ENCODE measurements at places on chromosomes 5 and 9.

DNA sequence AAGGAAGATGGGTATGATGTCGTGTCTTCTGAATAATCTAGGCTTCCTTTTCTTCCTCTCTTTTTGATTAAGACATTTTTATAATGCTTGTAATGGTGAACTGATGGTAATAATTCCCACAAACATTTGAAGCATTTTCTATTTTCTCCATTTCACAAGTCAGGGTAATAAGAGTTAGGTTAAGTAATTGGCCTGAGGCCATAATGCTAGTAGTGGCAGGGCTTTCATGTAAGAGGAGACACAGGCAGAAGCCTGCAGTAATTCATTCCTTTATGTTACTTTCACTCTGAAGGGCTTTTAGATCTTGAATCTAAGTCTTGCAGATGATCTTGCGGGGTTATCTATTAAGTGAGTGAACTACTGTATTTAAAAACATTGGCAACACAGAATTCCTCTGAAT lies 374.9 kb downstream of the MAT2B start:
- no peak for DNase-seq

- DNase-seq: no peak
These were observed 695.0 kb upstream of the DMAC1 start for GRCh38 chr9:8494571-8494970.

DNA sequence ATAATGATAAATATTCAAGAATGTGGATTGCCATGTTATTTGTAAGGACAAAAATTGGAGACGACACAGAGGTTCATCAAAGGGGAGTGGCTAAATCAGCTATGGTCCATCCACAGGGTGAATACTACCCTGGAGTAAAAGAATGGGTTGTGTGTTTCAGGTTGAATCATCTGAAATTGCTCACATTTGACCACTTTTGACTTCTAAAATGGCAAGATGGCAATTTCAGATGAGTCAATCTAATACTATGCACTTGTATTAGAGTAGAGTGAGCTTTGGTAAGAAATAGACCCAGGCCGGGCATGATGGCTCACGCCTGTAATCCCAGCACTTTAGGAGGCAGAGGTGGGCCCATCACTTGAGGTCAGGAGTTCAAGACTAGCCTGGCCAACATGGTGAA lies 131.8 kb downstream of the GAPVD1 start:
- DNase-seq: no peak

- DNase-seq: no peak
These were observed 154.1 kb downstream of the SNX18 start for GRCh38 chr5:54671681-54672080.

DNA sequence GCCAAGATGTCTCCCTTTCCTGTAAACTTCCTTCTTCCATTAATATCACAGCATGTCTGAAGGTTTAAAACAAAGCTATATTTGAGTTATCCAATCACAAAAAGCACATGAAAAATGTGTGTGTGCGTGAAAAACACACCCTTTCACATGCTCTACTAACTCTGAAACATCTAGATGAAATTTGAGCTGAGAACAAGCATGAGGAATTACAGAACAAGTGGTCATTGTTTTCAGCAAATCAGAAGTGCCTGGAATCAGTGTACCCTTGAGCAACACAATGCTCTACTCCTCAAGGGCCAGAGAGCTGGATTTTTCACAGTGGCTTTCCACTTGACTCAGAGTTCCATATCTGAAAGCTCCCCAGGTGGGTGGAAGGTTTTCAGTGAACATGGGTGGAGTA lies 255.9 kb downstream of the PSAT1 start:
- no peak for DNase-seq

- DNase-seq: no peak
These were observed 644.1 kb upstream of the KLF4 start for GRCh38 chr9:108133680-108134079.

DNA sequence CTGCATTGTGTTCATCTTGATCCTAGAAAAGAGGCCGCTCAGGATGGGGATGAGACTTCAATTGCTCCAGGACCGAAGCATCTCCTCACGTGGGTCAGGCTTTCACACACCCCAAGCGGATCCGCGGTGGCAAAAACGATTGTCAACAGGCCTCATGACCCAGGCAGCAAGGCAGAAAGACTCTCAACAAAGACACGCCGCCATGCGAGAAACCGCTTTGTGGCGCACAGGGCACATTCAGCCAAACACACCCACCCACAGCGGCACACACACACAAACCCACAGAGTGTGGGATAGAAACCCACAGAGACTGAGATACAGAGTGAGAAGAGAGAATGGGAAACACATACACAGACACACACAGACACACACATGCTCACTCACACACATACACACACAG lies 483.4 kb downstream of the SPATA31A7 start:
- DNase-seq: no peak

- no peak for DNase-seq
These were observed 27.3 kb downstream of the NLN start for GRCh38 chr5:65749221-65749844.

Measured in AG08395 (cell line).